ENCODE measurements at places on chromosomes 5 and 9. TPM values are rescaled to one million over a fixed set of nuclear protein-coding genes. Genes with fewer than 3 reads are reported as not detected.

The PCDHB2 gene
- 1.3 TPM for total RNA-seq

DNA sequence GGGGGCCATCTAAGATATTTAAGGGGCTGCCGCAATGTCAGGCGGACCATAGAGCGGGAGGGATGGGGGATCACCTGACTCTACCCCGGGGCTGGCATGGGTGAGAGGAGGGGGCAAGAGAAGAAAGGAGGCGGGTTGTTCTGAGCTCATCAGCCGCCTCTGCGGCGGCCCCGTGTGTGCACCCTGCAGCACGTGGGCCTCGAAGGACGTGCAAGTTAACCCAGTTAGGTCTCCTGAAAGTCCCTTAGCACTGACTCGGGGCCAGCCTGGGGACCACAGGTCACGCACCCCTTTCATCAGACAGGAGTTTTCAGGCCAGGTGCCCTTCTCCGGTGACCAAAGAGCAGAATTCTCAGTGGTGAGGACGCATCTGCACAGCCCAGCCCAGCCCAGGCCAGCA, 58.0 kb downstream of the UBE2QL1 start:
- no peak for DNase-seq

The TMEM38B gene
- 7.7 TPM for total RNA-seq

GRCh38 chr9:120905315-120906164, 21.1 kb downstream of the TRAF1 start:
- DNase-seq, result no peak

- no peak for DNase-seq
Observed at GRCh38 chr5:79577693-79578092, 34.5 kb upstream of the TENT2 start.

The ANKRD34B gene
- 2.0 TPM for total RNA-seq

DNA sequence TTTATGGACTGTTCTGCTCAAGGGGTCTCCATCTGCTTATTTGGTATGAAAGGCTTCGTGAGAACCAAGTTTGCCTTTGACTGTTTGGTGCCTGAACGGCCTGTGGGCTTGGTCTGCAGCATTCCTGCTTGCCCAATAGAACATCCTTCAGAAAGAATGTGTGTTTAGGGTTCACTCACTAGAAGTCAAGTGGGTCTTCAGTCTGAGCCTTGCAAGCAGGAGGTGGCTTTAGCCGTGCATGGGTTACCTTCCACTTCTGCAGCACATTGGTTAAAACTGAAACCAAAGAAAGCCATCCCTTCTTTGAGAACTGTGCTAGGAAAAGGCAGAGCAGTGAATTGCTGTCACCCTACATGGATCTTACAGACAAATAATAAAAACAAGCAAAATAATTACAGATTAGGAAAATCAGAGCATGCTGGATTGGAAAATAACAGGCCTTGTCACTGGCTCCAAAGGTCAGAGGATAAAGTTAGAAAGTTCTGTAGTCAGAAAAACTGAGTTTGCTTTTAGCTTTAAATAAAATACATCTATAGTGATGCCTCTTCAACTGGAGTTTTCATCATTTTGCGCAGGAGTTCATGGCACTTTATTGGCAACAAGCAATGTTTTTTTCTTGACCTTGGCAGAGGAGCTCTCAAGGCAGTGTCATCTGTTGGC, 16.6 kb downstream of the WWC1 start:
- DNase-seq, result peak; percentile 41

GRCh38 chr5:133723651-133724366, 111.5 kb upstream of the FSTL4 start:
- no peak for DNase-seq

DNA sequence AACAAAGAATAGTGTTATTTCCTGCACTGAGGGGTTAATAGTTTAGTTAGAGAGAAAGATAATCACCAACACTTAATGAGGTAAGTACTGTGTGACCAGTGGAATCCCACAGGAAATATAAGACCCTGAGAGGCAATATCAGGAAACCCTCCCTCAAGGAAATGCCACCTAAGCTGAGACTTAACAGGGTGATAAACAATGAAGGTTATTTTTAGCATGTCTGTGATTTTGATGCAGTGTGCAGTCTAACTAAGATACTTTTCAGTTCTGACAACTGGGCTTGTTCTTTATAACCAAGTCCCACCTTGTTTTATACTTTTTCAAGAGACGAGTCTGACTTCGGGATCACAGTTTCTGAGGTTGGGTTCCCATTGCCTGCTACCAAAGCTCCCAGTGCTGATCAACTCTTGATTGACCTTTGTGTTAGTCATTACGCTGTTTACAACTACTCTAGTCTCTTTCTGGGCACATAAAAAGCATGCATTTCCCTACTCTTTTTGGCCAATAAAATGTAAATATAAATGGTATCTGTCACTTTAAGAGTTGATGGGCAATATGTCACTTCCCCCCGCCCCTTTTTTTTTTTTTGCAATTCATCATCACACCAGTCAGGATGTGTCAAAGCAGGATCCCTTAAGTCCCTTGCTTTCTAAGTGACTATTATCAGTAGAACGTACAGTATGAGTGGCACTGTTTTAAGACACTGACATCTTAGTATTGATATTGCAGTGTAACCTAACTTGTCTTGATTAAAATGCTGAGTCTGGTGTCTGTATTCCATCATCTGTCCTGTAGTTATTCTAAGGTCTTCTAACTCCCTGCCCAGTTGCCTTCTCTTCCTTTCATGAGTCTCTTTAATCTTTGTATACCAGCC, 31.4 kb downstream of the C6 start:
- no peak for DNase-seq

The TAS2R1 gene
- total RNA-seq, result not detected

- no peak for DNase-seq
Observed at GRCh38 chr5:43268188-43268820, 44.9 kb downstream of the HMGCS1 start.

- DNase-seq, result no peak
Observed at GRCh38 chr5:91020065-91020800, 362.9 kb downstream of the ARRDC3 start.

DNA sequence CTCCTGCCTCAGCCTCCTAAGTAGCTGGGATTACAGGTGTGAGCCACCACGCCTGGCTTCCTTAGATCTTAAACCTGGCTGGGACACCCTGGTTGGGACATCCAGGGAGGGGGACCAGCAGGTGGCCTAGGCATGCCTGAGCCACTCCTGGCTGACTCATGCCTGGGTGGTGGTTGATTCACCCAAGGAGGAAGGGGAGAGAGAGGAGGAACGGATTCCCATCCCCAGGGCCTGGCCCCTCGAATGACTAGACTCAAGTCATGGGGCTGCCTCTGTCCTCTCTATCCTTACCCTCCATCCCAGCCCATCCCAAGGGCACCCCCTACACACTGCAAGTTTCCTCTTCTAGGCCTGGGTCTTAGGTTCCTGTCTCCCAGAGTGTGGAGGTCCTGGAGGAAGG, 12.7 kb downstream of the EEIG1 start:
- DNase-seq, result peak; percentile 66

The MCC gene
- 32.8 TPM for total RNA-seq

DNA sequence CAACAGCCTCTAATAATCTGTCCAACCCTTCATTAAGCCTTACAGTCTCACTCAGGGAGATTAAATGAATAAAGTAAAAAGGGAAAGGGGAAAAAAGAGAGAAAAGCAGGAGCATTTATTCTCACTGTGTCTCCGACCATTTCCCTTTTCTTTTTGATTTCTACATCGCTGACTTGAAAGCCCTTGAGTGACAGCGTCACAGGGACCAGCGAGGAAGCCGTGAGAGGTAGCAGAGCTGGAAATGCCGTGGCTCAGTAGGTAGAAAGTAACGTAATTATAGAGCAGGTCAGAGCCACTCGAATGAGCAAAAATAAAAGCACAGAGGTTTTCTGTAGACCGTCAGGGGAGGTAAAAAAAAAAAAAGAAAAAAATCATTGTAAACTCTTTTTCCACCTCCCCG, 52.4 kb downstream of the ASS1 start:
- DNase-seq, result no peak

- DNase-seq, result no peak
Observed at GRCh38 chr9:87884578-87885459, 2.1 kb downstream of the SPATA31E1 start.

GRCh38 chr9:137445275-137445807, 4.2 kb upstream of the ENTPD8 start:
- peak; percentile 91 for DNase-seq

DNA sequence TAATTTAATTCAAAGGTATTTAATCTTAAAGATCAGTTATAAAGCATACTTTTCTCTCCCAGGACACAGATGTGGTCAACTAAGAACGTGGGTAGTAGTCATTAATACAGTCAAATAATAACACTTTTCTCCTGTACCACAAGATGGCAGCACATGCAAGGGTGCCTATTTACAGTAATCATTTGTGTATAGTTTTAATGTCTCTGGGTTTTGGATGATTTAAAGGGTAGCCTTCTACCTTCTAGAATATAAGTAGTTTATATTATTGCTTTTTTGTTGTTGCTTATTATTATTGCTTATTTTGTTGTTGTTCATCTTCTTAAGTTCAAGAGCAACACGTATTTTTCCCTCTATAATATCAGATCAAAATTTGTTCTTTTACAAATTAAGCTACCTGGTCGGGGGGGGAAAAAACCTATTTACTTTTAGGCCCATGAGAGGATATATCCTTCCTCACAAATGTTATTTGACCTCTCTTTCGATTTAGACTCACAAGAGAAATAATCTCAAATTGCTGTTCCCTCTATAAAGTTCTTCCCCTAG, 59.6 kb upstream of the SLC27A6 start:
- no peak for DNase-seq

GRCh38 chr5:155929112-155929511, 397.9 kb upstream of the SGCD start:
- no peak for DNase-seq

The SLC22A4 gene
- 6.3 TPM for total RNA-seq

GRCh38 chr5:17143335-17143734, 74.1 kb upstream of the BASP1 start:
- no peak for DNase-seq

The PFDN1 gene
- total RNA-seq, result 40.5 TPM

GRCh38 chr9:26264709-26265601, 586.7 kb upstream of the TUSC1 start:
- DNase-seq, result no peak

The IL33 gene
- 5.0 TPM for total RNA-seq

The NR5A1 gene
- total RNA-seq, result 148 TPM

DNA sequence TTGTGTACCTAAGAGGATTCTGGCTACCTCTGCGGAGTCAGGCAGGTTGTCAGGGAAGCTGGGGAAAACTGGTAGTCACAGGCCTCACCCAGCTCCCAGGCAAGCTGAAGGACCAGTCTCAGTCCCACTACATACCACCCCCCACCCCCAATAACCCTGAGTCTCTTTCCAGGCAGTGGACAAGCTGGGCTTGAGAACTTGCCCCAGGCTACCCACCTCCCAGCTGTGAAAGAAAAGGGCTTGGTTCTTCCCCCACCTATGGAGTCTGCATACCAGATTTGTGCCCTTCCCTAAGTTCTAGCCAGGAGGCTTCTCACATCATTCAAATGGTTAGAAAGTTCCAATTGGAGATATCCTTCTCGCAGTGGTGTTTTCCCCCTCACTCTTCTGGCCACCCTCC, 1678.8 kb downstream of the MAT2B start:
- DNase-seq, result no peak

GRCh38 chr5:80853413-80853812, 106.8 kb upstream of the RASGRF2 start:
- no peak for DNase-seq

DNA sequence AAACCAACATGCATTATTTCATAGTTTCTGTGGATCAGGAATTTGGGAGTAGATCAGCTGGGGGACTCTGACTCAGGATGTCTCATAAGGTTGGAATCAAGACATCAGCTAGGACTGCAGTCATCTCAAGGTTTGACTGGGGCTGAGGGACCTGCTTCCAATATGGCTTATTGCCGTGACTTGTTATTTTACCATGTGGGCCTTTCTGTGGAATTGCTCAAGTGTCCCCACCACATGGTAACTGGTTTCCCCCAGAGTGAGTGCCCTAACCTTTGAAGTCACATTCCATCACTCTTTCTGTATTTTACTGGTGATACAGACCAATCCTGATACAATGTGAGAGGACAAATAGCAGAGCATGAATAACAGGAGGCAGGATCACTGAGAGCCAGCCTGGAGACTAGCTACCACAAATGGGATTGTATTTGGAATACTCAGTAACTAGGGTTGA, 70.2 kb upstream of the ELL2 start:
- DNase-seq, result no peak

- DNase-seq, result peak; percentile 78
Observed at GRCh38 chr9:92715488-92716231, 45.7 kb upstream of the IPPK start.

The TAF1L gene
- total RNA-seq, result 0.14 TPM

GRCh38 chr5:2892466-2893000, 141.1 kb upstream of the IRX2 start:
- DNase-seq, result no peak

- no peak for DNase-seq
Observed at GRCh38 chr5:142433526-142434321, 108.9 kb upstream of the SPRY4 start.

DNA sequence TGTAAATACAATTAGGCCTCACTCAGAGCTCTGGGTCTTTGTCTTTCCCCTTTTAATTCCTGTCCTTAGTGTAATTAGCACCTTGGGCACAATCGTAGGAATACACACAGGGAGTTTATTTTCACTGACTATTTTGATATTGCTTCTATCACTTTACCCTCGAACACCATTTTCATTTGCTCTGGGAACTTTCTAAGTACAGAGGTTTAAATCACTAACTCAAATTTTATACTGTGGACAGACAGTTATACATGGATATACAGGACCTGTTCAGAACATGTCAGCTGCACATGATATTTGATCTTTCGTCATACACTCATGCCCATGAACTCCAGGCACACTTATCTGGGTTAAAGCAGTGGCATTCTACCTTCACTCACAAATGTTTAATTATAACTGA, 217.8 kb upstream of the TMEM161B start:
- DNase-seq, result no peak

The C9orf50 gene
- total RNA-seq, result not detected

- no peak for DNase-seq
Observed at GRCh38 chr5:118069452-118069851, 918.9 kb downstream of the DTWD2 start.

The PRDM9 gene
- not detected for total RNA-seq

DNA sequence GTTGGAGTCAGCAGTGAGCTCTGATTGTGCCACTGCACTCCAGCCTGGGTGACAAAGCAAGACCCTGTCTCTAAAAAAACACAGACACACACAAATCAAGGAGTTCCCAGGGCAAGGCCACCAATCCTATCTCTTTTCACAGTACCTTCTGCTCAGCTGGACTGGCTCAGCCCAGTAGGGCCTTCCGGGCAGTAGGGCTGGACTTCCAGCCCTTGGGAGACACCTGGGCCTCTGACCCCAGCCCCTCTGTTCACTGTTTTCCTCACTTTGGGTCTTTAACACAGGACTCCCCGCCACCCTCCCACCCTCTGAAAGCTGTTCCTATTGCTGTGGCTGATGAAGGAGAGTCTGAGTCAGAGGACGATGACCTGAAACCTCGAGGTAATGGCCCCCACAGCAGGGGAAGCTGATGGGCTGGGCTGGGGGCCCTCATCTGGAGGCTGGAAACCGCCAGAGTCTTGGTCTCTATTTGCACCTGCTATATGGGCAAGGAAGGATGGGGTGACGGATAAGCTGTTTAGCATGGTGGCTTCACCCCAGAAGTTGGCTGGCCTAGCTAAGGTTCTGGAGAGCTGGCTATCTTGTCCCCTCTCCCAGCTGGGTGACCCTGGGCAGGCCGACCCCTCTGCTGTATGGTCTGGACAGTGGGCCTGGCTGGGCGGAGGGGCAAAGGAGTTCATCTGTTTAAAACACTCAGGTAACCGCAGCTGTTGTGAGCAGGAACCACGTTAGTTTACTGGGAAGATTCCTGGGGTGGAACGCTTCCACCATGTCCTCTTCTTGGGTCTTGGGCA, 25.6 kb downstream of the USP20 start:
- DNase-seq, result no peak

Data from spleen (tissue), 13 donors.